WTC11 (cell line): ENCODE measurements at places on chromosomes 16 and 17. TPM values are rescaled to one million over a fixed set of nuclear protein-coding genes. Genes with fewer than 3 reads are reported as not detected.

GRCh38 chr17:75313941-75314551 is 24.8 kb upstream of the SLC25A19 start:
- H3K27me3 ChIP-seq: no peaks in the 10 kb centered on the region
- peak overlapping the region; percentile 36; the same call in 1 of the 2 replicates for H3K27ac ChIP-seq
- H3K36me3 ChIP-seq: no peaks in the 10 kb centered on the region
- H3K4me1 ChIP-seq: peaks cover 16% of the 10 kb centered on the region

DNA sequence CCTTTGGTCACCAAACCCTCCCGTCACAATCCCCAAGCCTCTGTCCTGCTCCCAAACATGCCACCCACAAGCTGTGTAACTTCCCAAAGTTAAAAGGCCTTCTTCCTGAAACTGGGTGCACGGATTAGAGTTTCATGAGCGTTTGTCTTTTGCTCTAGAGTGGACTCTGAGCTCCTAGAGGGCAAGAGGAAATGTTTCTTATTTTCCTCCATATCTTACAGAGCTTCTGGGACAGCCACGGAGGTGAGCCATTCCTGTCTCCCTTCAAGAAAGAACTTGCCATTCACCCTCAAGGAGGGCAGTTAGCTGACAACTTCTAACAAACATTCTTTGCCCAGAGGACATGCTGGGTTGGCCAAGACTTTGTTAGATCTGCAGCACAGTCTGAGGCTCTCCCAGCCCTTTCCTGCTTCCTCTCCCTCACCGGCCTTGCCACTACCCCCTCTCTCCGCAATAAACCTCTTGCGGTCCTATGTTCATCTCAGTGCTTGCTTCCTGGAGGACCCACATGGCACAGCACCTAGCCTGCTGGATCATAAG is 2.6 kb upstream of the MYCBPAP start:
- no peak overlapping the region; the same call in 1 of the 2 replicates for H3K27ac ChIP-seq
- H3K27me3 ChIP-seq: peaks cover 6% of the 10 kb centered on the region
- no peak for DNase-seq

GRCh38 chr17:64505340-64506200 is 519 bp downstream of the DDX5 start:
- peaks cover 55% of the 10 kb centered on the region for H3K4me1 ChIP-seq
- peak; percentile 81 for DNase-seq
- H3K27ac ChIP-seq: peak overlapping the region; percentile 99
- no peaks in the 10 kb centered on the region; the same call in 1 of the 2 replicates for H3K27me3 ChIP-seq
- H3K36me3 ChIP-seq: peaks cover 73% of the 10 kb centered on the region

DNA sequence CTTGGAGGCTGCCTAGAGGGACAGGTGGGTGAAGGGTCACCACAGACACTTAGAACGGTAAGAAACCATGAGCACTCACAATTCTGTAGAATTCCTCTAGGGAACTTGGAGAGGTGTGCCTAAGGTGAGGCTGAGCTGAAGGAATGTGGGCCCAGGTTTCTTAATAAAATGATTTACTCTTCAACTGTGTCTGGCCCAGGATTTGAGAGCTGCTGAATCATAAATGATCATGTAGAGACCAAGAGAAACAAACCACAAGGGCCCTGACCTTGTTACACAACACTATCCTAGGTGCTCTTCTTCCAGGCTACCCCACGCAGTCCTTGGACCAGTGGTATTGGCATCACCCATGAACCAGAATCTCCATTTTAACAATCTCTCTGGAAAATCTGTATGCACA is 27.7 kb downstream of the ZNF18 start:
- H3K4me3 ChIP-seq: no peak overlapping the region
- H3K27ac ChIP-seq: no peak overlapping the region
- peaks cover 48% of the 10 kb centered on the region for H3K36me3 ChIP-seq
- H3K27me3 ChIP-seq: no peaks in the 10 kb centered on the region; the same call in 1 of the 2 replicates
- DNase-seq: no peak
- peaks cover 23% of the 10 kb centered on the region for H3K4me1 ChIP-seq

GRCh38 chr16:56769677-56770076 is 39.7 kb downstream of the NUP93 start:
- H3K36me3 ChIP-seq: no peaks in the 10 kb centered on the region
- H3K27me3 ChIP-seq: no peaks in the 10 kb centered on the region
- H3K27ac ChIP-seq: no peak overlapping the region
- no peak overlapping the region for H3K4me3 ChIP-seq
- DNase-seq: no peak

DNA sequence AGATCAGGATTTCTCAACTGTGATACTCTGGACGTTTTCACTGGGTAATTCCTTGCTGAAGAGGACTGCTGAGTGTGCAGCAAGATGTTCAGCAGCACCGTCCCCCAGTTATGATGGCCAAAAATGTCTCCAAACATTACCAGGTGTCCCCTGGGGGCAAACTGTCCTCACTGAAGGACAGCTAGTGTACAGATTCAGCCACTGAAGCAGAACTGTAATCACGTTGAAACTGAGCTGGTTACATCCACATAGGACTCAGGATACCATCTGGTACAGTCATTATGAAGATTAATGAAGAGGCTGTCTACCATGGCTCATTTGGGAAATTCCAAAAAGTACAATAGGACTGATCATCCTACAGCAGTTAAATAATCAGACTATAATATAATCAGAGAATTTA is 43.3 kb upstream of the GINS3 start:
- no peak overlapping the region for H3K27ac ChIP-seq
- H3K27me3 ChIP-seq: peaks cover 49% of the 10 kb centered on the region
- DNase-seq: no peak
- peaks cover 19% of the 10 kb centered on the region for H3K4me1 ChIP-seq
- H3K36me3 ChIP-seq: peaks cover 8% of the 10 kb centered on the region; the same call in 1 of the 2 replicates

The TMEM132E gene
- 1.2 to 2.3 TPM (median 2.0 TPM) in 3 replicates for total RNA-seq

The TPSAB1 gene
- 0.53 TPM in 1 of 3 replicates, not detected in the others for total RNA-seq

The P2RX1 gene
- total RNA-seq: 0.07 TPM in 1 of 3 replicates, not detected in the others

The ABCA3 gene
- total RNA-seq: 12.1 to 16.8 TPM (median 15.9 TPM) in 3 replicates
